Right ventricle myocardium superior (tissue), 1 donor: ENCODE measurements at places on chromosomes 16 and 17.

- no peak for DNase-seq
Observed at GRCh38 chr16:21167929-21168602, 9.6 kb downstream of the LDAF1 start.

GRCh38 chr17:36705874-36706731 lies 104.7 kb downstream of the MRM1 start:
- DNase-seq, result no peak

DNA sequence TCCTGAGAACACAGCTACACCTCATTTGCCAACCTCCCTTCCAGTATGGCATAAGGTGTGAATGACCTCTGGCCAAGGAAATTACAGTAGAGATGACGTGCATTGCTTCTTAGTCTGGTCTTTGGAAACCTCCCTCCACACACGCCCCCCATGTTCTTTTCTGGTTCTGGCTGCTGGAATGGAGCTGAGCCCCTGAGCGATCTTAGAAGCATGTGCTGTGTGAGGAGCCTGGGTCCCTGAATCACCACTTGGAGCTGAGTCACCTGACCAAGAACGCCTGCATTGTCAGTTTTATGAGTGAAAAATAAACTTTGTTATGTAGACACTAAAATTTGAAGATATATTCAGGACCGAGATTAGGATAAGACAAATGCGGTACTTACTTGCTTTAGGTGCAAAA lies 51.4 kb downstream of the HS3ST3A1 start:
- no peak for DNase-seq

GRCh38 chr16:87492291-87492630 lies 563 bp downstream of the ZCCHC14 start:
- DNase-seq, result no peak

DNA sequence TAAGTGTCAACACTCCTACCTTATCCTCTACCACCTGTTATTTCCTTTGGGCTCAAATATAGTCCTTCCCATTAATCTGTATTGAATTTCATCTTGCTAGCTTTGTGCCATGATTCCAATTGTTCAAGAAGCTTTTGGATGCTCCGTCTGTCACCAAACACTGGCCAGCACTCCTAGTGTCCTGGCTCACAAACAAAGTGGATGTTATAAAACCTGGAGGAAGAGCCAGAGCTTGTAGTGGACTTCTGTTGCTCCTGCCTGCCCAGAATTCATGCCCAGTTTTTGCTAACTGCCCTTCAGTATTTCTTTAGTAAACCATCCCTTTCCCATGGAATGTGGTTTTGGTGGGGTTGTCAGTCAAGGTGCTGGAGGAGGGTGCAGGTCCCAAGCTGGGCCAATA lies 77.2 kb upstream of the HS3ST2 start:
- DNase-seq, result no peak

- no peak for DNase-seq
Observed at GRCh38 chr17:82915757-82916027, 75.9 kb upstream of the ZNF750 start.

DNA sequence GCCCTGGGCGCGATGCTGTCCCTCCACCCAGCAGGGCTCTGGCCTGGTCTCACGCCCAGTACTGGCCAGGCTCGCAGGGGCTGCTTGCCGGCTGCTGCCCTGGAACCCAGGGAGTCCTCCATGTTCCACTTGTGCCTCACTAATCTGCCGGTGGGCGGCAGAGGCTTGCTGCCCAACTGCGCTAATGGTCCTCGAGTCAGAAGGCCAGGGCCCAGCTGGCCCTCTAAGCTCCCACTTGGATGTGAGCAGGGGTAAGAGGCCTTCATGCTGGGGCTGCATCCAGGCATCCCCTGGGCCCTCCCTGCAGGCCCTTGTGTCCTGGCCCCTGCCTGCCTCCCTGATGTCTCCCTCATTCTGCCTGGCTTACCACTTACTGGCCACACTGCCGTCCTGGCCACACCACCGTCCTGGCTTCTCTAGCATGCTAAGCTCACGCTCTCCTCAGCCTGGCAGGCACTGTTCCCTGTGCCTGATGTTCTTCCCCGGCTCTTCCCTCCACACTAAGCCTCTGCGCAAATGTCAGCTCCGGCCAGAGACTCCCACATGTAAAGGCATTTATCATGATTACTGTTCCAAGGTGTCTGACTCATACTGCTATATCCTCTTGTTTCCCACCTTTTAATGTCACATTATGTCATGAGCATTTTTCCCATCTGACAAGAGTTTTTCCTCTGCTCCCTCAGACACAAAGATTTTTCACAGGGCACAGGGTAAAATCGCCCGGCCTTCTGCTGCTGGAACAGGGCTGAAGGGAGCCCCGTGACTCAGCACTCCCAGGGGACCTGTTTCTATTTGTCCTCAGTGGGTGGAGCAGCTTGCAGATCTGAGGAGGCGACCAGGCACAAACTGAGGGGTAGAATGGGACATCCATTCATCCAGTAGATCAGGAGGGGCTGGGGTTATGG lies 15.9 kb downstream of the B9D1 start:
- DNase-seq, result peak; percentile 83

DNA sequence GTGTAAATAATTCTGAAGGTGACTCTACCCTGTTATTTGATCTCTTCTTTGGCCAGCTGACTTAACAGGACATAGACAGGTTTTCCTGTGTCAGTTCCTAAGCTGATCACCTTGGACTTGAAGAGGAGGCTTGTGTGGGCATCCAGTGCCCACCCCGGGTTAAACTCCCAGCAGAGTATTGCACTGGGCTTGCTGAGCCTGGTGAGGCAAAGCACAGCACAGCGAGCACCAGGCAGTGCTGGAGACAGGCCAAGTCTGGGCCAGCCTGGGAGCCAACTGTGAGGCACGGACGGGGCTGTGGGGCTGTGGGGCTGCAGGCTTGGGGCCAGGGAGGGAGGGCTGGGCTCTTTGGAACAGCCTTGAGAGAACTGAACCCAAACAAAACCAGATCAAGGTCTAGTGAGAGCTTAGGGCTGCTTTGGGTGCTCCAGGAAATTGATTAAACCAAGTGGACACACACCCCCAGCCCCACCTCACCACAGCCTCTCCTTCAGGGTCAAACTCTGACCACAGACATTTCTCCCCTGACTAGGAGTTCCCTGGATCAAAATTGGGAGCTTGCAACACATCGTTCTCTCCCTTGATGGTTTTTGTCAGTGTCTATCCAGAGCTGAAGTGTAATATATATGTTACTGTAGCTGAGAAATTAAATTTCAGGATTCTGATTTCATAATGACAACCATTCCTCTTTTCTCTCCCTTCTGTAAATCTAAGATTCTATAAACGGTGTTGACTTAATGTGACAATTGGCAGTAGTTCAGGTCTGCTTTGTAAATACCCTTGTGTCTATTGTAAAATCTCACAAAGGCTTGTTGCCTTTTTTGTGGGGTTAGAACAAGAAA lies 5.1 kb downstream of the STH start:
- DNase-seq, result peak; percentile 71

GRCh38 chr16:17252701-17253100 lies 218.1 kb downstream of the XYLT1 start:
- DNase-seq, result no peak

DNA sequence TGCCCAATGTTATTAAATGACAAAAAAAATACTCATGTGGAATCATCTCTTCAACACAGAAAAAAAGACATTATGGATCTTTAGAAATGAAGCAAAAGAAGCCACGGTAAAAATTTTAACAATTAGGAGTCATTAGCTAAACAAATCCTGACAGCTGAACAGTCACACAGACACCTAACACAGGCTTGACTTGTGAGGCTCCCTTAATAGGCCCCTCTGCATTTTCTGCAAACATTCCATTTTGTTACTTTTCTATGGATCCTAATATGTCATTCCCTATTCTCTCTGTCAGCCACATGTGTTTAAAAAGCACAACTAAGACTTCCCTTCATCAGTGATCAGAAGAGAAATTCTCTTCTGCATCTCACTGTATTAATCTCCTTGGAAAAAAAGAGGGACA lies 1331.5 kb downstream of the CDH8 start:
- no peak for DNase-seq

- peak; percentile 25 for DNase-seq
Observed at GRCh38 chr16:3645504-3646347, 8.8 kb upstream of the DNASE1 start.

DNA sequence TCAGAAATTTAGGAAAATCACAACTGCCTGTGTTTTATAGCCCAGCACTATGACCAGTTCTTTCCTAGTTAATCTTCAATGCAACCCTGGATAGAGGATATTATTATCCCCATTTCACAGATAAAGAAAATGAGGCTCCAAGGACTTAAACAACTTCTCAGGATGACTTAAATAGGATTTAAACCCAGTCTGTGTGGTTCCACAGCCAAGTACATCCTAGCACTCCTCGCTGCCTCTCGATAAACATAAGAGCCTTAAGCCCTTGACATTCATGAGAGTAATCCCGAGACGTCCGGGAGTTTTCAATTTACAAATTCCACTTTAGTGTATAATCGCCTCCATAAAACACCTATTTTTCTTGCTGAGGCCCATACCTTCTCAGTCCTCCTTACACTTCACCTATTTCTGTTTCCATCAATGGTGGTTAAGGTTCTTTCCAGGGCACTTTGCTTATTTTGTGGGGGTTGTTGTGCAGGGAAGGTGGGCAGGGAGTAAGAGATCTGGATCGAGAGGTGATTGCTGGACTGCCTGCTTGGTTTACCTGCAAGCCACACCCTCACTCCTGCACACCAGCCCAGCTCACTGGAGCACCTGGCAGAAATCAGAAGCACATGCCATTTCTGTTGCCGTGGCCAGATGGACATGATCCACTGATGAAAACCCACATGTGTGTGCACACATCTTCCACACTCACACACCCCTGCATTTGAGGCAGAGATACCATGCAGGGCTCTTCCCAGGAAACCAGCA lies 50.5 kb downstream of the ASIC2 start:
- no peak for DNase-seq

- no peak for DNase-seq
Observed at GRCh38 chr17:57485916-57486881, 229.9 kb downstream of the MSI2 start.

DNA sequence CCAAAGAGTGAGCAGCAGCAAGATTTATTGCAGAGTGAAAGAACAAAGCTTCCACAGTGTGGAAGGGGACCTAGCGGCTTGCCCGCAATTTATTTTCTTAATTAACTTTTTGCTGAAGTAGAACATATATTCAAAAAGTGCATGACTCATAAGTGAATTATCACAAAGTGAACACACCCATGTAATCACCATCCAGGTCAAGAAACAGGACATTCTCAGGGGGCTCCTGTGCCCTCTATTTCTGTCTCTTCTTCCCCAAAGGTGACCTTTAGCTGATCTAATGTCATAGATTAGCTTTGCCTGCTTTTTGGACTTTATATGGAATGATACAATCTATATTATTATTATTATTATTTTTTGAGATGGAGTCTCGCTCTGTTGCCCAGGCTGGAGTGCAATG lies 19.9 kb downstream of the ERAL1 start:
- no peak for DNase-seq

DNA sequence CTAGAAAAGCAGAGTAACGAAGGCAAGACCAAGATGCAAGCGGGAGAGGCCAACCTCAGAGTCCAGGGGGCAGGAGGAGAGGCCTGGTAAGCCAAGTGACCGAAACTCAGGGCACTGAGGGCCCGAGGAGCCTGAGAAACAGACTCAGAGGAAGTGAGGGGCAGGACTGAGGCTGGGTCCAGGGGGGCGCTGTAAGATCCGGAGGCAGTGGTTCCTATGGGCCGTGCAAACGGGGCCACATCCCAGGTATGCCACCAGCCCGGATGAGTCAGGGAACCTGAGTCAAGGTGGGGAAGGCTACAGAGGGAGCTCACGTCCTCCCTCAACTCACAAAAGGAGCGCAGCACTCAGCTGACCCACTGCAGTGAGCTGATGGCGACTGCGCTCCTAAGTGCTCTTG lies 8.3 kb downstream of the ZDHHC7 start:
- DNase-seq, result no peak

- no peak for DNase-seq
Observed at GRCh38 chr17:29575511-29576213, 7.2 kb downstream of the TP53I13 start.

DNA sequence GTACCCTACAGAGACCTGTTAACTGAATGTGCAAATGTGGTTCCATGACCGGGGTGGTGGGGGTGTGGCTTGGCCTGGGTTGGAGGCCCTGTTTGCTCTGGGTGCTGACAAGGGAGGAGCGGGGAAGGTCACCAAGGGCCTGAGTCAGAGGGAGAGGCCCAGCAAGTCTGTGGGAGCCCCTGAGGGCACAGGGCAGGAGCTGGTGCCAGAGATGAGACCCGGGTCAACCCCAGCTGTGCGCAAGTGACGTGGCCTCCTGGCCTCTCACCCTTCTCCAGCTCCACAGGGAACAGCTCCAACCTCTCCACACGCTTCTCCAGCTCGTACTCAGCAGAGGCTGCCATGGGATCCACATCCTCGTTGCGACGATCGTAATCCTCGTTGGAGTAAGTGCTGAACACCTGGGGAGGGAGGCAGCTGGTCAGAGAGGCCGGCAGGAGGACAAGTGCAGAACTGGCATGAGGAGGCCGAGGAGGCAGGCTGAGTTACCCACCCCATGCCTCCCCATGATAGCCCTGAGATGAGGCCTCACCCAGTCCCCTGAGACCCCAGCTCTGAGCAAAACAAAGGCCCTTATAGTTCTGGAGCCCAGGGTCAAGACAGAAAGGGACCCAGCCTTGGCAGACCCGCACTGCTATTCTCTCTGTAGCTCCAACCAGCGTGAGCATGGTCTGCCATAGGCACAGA lies 5.5 kb downstream of the PPP1R9B start:
- DNase-seq, result peak; percentile 74

DNA sequence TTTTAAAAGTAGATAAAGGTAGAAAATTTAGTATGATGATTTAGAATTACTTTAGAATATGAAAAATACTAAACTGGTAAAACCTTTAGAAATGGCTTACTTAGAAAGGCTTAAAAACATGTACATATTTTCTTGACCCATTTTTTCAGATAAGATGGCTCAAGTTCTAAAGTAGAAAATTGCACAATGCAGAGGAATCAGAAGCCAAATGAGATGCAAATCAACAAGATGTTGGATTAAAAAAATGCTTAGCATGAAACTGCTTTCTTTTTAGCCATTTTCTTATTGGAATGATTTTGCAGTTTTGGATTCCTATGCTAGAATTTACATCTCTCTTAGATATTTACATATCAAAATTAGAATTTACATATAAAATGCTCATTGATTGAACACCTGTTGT lies 1.5 kb upstream of the KRTAP3-1 start:
- DNase-seq, result no peak

GRCh38 chr17:28345419-28346198 lies 10.0 kb downstream of the TNFAIP1 start:
- no peak for DNase-seq

DNA sequence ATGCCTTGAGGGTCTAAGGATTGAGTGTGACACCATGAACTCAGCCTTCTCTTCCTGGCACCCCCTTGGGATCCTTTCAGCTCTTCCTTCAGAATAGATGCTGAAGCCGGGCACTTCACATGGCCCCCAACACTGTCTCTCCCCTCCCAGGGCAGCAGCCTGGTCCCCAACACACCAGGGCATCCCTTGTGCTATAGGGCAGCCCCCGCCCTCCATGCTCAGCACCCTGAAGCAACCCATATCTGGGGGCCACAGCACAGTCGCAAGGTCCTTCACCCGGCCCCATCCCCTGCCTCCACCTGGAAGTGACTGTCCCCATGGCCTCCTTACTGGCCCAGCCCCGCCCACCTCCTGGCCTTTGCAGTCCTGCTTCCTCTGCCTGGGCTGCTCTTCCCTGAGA lies 143.1 kb downstream of the C16orf95 start:
- DNase-seq, result no peak
